Activated CD8-positive, alpha-beta memory T cell treated with anti-CD3 and anti-CD28 coated beads for 1 hour (primary cell): ENCODE measurements at places on chromosomes 1 and 21.

- no peak for DNase-seq
Observed at GRCh38 chr1:57304591-57304990, 119.3 kb downstream of the DAB1 start.

DNA sequence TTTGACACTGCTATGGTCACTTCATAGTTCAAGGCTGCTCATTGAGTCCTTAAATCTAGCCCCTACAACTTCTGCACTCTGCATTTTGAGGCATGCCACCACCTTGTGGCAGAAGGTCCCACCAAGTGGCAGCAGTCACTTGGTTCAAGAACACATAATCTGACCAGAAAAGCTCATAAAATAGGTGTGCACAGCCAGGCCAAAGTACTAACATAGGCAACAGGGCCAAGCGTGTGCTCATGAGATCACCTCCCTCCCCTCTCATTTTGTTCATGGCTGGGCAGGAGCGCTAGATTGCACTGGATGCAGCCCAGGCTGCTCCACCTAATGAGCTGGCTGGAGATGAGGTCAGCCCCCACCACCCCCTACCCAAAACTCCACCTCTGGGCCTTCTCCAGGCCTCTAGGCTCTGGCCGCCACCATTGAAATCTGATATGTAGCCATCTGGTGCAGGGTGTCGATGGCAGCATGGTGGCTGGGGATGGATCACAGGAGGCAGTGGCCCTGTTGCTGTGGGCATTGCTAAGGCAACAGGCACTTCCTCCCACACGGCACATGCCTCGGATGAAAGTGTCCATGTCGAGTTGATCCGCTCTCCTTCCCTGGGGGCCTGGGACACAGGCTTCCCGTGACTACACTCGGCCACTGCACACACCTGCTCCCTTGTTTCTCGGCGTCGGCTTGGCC is 193.2 kb downstream of the TRABD2B start:
- DNase-seq, result no peak

DNA sequence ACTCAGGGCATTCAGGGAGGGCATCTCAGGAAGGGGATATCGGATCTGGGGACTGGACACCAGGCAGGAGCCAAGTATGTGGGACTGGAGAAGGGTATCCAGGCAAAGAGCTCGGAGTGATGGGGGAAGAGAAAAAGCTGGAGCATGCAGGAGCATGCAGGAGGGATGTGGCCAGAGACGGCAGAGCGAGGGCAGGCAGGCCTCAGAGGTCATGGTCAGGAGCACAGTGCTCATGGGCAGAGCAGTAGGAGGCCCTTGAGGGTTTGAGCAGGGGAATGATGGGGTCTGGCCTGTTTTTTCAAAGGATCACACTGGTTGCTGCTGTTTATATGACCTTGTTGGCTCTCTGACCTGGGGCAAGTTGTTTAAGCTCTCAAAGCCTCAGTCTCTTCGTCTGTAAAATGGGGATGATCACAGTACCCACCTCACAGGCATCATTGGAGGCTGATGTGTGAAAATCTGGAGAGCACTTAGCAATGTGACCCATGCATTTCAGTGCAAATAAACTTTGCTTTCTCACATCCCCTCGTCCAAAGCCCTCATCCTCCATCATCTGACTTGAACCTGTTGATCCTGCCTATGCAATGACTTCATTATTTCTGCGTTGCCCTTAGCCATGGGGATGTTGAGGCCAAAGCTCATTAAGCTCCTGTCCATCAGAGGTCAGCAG is 273.1 kb downstream of the MATN1 start:
- no peak for DNase-seq

DNA sequence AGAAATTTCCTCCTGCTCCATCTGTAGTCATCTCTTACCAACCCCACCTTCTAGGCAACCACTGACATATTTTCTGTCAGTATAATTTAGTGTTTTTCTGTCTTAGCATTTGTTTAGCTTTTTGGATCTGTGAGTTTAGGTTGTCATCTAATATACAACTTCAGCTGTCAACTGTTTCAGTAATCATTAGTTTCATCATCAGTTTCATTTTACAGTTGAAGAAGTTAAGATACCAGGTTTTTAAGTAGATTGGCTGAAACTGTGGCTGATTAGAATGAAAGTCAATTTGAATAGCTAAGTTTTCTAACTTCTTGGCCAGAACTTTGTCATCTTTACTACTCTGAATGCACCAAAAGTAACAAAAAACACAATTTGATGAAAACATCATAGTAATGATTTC is 1957.3 kb downstream of the NCAM2 start:
- no peak for DNase-seq

DNA sequence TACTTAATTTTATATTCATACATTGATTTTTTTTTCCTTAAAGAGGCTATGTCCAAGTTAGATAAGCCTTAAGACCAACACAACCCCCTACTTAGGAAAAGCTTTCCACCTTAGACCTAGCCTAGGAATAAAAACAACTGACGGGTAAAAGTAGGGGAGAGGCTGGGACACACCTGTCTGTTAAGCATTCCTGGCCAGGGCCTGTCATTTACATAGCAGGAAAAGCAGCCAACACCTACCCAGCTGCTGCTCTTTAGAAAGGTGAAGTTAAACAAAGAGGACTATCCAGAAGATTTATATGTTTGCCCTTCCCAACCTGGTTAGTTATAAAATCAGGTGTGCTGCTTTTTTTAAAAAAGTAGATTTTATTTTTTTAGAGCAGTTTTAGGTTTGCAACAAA is 29.1 kb upstream of the SAMD13 start:
- no peak for DNase-seq

- DNase-seq, result no peak
Observed at GRCh38 chr1:97545446-97545845, 375.4 kb downstream of the DPYD start.

- DNase-seq, result no peak
Observed at GRCh38 chr1:119647228-119647733, 785 bp downstream of the ZNF697 start.

GRCh38 chr1:19325958-19326747 is 14.0 kb downstream of the SLC66A1 start:
- DNase-seq, result no peak

- DNase-seq, result no peak
Observed at GRCh38 chr1:48203287-48203900, 19.1 kb upstream of the SLC5A9 start.

GRCh38 chr1:221040101-221040500 is 160.9 kb downstream of the HLX start:
- no peak for DNase-seq

DNA sequence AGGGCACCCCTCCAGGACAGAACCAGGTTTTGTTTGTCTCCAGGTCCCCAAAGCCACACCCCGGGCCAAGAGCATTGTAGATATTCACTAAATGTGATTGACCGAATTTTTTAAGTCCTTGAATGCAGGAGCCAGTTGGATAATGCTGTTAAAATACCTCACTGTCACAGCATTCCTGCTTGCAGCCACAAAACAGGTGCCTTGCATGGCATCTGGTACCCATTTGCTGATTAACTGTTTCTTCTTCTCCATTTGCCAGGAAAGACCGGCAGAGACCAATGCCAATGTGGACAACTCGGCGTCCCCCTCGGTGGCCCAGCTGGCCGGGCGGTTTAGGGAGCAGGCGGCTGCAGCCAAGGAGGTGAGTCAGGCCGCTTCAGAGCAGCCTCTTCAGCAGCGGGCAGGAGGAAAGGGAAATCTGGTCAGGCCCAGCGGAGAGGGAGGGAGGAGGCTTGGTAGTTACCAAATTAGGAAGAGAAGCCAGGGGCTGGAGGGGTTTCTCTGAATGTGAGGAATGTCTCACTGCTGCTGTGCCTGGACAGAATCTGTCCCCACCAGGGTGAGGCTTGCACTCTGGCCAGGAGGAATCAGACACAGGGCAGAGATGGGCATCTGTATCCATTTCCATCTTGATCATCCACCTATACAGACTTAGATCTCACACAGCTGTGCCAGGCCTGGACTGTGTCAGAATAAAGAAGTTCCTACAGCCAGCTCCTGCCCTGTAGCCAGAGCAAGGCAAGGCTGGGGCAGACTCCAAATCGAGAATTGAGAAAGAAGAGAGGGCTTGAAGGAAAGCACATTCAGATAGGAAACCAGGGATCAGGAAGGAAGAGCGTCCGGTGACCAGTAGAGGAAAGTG is 37.9 kb upstream of the MPZL1 start:
- DNase-seq, result no peak
